Cardiac septum (tissue), 1 donor: ENCODE measurements at places on chromosomes 11 and 22. TPM values are rescaled to one million over a fixed set of nuclear protein-coding genes. Genes with fewer than 3 reads are reported as not detected.

DNA sequence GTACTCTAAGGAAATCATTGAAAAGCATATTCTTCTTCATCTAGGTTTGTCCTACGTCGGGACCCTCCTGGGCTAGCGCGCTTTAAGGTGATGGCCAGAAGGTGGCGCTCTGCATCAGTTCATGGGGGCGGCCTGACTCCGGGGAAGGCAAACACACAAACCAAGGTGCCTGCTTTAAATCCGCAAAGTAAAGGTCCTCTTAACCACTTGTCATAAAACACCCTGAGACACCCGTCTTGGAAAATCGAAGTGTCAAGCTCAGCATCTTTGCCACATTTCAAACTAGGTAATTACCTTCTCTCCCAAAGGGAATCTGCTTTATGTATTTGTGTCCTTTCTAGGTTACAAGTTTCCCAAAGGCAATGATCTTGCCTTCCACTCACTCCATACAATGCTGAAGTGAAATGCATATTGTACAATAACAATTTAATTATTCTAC is 33.9 kb downstream of the LMO2 start:
- DNase-seq: peak; percentile 92

DNA sequence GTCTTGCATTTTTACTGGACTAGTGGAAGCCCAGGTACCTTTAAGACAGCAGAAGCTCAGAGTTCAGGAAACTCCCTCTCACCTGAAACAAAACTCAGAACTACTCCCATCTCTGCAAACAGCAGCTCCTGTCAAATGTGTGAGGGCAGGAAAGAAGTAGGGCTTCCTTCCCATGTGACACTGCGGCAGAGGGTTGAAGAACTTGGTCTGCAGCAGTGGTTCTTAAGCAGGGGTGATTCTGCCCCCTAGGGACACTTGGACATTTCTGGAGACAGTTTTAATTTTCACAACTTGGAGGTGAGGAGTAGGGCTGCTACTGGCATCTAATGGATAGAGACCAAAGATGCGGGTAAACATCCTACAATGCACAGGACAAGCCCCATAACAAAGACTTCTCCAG is 63.4 kb downstream of the RCN1 start:
- no peak for DNase-seq

Gene LPXN
- total RNA-seq: 4.4 TPM

Gene KCNJ1
- not detected for total RNA-seq

DNA sequence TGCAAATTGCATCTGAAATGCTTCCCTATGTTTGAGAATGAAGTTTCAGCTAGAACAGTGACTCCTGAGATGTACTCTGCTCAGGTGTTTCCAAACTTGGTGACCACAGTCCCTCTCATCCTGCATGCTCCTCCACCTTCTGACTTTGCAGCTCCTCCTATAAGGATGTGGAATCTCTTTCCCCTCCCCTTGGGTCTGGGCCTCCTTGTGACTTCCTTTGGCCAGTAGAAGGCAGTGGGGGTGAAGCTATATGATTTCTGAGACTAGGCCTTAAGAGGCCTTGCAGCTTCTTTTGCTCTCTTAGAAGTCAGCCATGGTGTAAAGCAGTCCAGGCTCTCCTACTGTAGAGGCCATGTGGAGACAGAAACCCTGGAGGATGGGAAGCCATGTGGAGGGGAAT is 50.7 kb downstream of the CSF2RB start:
- no peak for DNase-seq
